Caudate nucleus (tissue), 63 donors: ENCODE measurements at places on chromosomes 12 and 14.

GRCh38 chr12:105523164-105524057 is 192.9 kb downstream of the C12orf75 start:
- no peak for DNase-seq

GRCh38 chr12:25546318-25546717 is 6.8 kb downstream of the LMNTD1 start:
- DNase-seq = no peak

GRCh38 chr12:78185109-78185508 is 354.4 kb downstream of the NAV3 start:
- DNase-seq = no peak

DNA sequence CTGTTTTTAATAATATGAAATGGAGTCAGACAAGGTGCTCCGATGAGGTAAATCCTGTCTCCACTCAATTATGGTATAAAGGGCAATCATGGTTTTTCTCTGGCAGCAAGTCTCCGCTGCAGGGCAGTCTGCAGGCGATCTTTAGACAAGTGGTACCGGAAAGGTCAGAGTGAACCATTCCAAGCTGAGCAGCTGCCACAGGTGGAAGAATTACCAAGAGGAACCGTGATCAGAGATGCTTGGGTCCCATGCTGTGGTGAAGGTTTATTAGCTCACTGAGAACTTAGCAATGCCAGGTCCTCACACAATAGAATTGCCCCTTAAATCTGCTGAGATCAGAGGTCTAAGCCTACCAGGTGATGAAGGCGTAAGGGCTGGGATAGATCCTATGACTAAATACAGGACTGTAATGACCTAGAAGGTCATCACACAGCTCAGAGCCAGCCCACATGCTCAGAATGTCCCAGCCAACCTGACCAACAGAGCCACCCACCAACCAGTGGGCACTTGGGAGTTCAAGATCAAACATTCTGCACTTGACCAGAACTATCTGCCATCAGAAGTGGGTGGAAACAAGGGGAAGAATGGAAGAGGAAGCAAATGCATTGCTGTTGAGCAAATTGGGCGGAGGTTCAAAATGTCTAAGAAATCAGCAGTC is 175.2 kb upstream of the BCL2L14 start:
- no peak for DNase-seq

DNA sequence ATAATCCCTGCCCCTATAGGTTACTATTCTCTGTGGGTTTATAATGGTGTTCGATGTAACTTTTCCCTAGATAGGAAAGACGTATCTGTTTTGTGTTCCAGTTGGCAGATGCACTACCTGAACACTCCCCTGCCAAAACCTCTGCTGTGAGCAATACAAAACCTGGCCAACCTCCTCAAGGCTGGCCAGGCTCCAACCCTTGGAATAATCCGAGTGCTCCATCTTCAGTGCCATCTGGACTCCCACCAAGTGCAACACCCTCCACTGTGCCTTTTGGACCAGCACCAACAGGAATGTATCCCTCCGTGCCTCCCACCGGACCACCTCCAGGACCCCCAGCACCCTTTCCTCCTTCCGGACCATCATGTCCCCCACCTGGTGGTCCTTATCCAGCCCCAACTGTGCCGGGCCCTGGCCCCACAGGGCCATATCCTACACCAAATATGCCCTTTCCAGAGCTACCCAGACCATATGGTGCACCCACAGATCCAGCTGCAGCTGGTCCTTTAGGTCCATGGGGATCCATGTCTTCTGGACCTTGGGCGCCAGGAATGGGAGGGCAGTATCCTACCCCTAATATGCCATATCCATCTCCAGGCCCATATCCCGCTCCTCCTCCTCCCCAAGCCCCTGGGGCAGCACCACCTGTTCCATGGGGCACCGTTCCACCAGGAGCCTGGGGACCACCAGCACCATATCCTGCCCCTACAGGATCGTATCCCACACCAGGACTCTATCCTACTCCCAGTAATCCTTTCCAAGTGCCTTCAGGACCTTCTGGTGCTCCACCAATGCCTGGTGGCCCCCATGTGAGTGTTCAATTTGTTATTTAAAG is 11.3 kb downstream of the MAPK1IP1L start:
- DNase-seq = no peak

DNA sequence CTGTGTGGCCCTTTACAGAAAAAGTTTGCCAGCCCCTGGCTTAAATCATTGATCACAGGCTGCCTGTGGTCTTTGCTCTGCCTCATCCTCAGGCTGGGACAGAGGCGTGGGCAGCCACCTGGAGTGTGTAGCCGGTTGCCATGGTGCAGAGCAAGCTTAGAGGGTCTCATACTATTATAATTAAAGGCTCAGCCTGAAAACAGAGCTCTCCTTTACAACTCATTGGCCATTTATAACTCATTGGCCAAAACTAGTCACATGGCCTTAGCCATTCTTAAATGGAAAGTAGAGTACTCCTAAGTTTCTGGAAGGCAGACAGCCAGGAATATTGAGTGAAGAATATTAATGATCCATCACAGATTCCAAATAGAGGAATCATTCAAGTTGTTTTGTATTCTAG is 3.0 kb downstream of the HSP90B1 start:
- no peak for DNase-seq

DNA sequence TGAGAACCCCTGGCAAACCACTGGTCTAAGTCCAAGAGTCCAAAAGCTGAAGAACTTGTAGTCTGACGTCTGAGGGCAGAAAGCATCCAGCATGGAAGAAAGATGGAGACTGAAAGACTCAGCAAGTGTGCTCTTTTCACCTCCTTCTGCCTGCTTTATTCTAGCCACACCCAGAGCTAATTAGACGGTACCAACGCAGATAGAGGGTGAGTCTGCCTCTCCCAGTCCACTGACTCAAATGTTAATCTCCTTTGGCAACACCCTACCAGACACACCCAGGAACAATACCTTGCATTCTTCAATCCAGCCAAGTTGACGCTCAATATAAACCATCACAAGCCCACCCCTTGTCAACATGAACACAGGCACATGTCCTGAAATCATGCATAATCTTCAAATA is 155.1 kb downstream of the CCDC59 start:
- DNase-seq = no peak

GRCh38 chr12:5343711-5344110 is 88.2 kb upstream of the NTF3 start:
- DNase-seq = no peak

GRCh38 chr12:75662511-75663159 is 151.2 kb upstream of the KRR1 start:
- DNase-seq = no peak

DNA sequence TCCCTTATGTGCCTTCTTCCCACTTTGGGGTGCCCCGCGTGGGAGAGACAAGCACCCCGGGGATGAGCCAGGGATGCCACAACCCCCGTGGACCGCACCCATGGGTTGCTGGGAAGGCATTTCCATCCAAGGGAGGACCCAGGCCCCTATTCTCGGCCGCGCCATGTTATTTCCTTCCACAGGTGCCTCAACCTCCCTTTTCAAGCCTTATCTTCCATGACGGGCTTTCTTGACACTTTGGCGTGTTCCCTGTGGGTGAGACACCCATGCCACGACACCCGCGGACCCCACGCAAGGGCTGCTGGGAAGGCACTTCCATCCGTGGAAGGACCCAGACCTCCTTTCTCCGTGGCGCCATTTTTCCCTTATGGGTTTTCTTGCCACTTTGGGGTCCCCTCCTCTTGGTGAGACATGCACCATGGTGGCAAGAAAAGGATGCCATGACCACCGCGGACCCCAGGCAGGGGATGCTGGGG is 269.2 kb downstream of the ALG10 start:
- no peak for DNase-seq

GRCh38 chr12:48969833-48970701 is 1.5 kb downstream of the WNT10B start:
- no peak for DNase-seq

GRCh38 chr12:127560041-127560478 is 706.9 kb upstream of the TMEM132C start:
- no peak for DNase-seq

GRCh38 chr12:38771871-38772270 is 133.5 kb downstream of the CPNE8 start:
- no peak for DNase-seq

DNA sequence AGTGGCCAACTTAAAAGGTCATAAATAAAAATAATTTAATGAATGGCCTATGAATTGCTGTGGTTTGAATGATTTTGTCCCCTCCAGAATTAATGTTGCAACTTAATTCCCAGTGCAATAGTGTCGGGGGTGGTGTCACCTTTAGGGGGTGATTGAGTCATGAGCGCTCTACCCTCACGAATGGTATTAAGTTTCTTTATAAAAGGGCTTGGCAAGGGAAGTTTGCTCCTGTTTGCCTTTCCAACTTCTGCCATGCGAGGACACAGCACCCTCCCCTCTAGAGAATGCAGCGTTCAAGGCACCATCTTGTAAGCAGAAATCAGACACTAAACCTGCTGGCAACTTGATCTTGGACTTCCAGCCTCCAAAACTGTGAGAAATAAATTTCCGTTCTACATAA is 253.3 kb downstream of the ATXN7L3B start:
- no peak for DNase-seq

DNA sequence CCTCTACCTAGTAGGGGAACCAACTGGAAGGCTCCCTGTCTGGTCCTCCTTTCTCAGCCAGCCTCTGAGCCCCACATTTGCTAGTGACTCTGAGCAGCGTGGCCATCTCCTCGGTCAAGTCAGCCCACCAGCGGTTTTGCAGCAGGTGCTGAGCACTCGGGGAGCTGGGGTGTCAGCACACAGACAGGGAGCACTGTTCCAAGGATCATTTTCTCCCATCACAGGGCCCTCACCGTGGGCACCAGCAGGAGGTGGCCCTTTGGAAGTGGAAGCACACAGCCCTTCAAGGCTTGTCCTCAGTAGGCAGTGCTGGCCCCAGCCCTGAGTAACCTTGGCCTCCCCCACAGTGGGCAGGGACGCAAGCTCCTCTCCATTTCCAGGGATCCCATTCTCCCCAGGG is 24.1 kb upstream of the EML1 start:
- DNase-seq = no peak
